AG04449 (cell line): ENCODE measurements at places on chromosomes 5 and 9.

DNA sequence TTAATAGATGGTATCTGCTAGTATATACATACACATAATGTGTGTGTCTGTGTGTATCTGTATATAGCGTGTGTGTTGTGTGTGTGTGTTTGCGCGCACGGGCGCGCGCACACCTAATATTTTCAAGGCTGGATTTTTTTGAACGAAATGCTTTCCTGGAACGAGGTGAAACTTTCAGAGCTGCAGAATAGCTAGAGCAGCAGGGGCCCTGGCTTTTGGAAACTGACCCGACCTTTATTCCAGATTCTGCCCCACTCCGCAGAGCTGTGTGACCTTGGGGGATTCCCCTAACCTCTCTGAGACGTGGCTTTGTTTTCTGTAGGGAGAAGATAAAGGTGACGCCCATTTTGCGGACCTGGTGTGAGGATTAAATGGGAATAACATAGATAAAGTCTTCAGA lies 757 bp downstream of the FXN start:
- DNase-seq: no peak

DNA sequence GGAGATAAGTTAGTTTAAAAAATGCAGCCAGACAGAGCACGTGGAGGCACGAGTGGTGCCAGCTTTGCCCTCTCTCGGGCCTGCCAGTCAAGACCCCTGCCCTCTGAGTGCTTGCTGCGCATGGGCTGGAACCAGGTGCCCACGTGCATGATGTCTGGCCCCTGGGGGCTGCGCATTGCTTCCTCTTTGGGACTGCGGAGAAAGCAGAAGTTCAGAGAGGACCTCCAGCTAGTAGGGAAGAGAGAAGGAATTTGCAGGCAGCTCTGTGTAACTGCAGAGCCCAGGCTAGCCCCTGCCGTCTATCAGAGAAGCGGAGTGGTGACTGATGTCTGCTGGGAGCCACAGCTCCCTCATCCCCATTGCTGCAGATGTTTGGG lies 9.7 kb upstream of the RNU6ATAC start:
- no peak for DNase-seq

DNA sequence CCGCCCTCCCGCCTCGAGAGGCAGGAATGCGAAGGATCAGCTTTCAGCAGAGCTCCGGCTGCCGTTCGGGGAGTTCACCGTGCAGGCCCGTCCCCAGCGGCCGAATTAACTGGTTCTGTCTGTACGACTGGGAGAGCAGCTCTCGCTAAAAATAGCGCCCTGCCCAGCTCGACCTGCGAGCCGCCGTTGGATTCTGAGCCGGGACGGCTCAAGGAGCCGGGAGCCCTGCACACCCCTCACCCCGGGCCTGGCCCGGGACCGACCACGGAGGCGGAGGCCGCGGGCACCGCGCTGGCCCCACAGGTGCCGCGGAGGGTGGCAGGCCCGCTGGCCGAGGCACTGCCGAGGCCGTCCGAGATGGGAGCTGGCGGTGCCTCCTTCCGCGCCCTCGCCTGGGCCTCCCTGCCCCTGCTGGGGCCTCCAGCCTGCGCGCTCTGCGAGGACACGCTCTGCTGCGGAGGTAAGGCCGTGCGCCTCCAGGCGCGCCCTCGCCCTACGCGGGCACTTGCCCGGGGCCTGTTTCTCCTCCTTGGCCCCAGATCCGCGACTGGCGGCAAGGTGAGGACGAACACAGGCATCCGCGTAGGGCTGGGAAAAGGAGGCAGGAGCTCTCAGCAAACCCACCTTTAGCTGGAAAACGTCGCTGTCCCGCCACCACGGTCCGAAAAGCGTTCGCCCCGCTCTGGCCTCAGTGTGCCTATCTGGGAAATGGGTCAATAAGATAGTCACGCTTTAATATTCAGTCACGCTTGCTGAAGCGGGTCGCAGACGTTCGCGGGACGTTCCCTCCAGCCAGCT lies 53.1 kb upstream of the DAB2IP start:
- peak; percentile 67 for DNase-seq

DNA sequence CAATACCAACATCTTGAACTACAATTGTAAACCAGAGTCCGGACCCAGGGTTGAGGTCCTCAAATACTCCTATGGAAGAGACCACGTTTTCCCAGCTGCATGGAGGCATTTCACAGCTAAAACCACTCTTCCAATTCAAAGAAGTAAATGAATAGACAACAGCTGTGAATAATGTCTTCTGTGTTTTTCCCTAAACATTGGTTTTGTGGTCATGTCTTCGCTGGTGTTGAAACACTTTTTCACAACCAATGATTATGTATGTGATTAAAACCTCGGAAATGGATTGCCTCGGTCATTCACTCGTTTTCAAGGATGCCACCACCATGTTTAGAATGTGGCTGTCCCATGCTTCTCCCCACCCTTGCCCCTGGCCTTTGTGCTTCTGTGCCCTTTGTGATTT lies 9.4 kb upstream of the TENT4A start:
- no peak for DNase-seq

DNA sequence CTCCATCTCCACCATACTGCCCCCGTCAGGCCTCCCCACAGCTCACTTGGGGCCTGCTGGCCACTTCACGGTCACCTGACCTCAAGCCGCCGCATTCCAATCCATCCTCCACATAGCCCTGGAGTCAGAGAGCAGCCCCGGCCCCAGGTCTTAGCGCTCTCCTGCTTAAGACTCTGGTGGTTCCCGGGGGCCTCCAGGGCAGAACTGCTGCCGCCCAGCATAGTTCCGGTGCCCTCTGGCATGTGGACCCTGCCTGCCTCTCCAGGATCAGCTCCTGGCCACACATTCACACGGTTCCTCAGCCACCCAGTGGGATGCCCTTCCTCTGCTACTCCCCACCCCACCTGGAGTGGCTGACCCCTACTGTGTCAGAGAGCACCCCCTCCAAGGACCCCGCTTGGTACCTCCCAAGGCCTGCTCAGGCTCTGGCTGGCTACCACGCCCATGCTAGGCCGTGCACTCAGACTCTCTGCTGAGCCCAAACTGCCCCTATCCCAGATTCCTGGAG lies 8.7 kb downstream of the PHYKPL start:
- no peak for DNase-seq

GRCh38 chr5:87900419-87900818 lies 368.2 kb downstream of the TMEM161B start:
- no peak for DNase-seq

- no peak for DNase-seq
These were observed 28.7 kb downstream of the GFRA3 start for GRCh38 chr5:138245717-138246116.

DNA sequence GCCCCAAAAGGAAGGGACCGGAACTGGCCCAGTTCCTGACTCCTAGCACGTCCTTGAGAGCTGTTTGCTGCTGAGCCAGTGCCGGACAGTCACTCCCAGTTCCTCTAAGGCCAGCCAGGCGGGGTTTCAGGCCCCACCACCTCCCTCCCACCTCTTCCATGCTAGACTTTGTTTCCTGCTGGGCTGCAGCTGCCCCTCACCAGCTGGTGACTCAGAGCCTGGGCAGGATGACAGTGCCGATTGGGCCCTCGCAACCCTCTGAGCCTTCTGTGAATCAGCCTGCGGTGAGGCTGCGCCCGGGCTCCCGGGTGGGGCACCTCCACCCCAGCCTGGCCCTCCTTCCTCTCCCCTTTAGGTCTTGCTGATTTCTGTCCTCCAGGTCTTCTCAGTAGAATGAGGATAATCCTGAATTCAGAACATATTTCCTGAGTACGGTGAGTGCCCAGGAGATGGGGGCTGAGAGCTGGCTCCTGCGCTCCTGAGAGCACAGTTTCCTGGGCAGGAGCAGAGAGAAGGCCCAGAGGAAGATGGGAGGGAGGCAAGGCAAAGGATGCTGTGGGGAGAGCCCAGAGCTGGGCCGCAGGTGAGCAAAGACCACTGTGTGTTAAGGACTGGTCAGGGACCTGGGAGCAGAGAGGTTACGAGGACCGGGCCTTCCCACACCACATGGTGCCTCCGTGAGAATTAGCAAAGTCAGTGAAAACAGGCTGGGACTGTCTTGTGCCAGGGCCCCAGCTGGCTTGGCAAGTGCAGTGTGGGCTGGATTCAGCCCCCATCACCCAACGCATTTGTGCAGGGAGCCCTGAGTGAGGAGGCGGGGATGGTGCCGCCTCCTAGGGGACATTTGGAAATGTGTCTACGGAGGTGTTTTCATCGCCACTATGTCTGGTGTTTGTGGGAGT lies 32.9 kb upstream of the STXBP1 start:
- DNase-seq: peak; percentile 84

DNA sequence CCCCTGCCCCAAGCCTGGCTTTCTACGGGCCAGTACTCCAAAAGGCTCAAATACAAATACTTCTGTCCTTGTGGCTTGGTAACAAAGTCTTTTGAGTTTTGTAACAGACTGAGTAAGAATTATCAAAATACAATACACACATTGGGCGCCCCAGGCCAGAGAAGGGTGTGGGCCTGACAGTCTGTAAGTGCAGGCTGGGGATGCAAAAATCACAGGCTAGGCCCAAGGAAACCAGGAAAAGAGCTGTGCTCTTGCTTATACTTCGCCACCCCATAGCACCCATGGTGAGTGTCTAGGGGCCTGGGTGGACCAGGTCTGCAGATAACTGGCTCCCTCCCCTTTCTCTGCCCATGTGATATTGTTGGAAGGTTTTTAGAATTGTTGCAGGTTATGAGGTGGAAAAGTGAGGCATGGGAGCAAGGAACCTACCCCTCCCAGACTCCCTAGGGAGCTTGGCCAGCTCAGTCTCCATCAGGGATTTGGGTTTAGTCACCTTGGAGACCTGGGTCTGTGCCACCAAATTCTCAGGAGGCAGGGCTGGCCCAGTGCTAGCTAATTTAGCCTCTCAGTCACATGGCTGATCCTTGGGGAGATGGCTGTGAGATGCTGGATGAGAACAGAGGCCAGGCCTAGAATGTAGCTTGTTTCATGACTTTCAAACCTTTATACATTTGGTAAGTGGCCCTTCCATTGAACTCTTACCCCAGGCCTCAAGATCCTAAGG lies 72.9 kb downstream of the TARS1 start:
- DNase-seq: no peak

GRCh38 chr5:170630226-170630625 lies 126.4 kb downstream of the KCNIP1 start:
- DNase-seq: no peak

- DNase-seq: peak; percentile 7
These were observed 101.6 kb downstream of the NREP start for GRCh38 chr5:111655169-111655924.

GRCh38 chr9:114888607-114889006 lies 41.8 kb downstream of the TNFSF8 start:
- DNase-seq: no peak

GRCh38 chr5:124980163-124980941 lies 233.9 kb upstream of the ZNF608 start:
- DNase-seq: no peak

GRCh38 chr5:58683567-58683966 lies 100.7 kb downstream of the RAB3C start:
- no peak for DNase-seq

- no peak for DNase-seq
These were observed 636.9 kb upstream of the TLE4 start for GRCh38 chr9:78934880-78935279.

- DNase-seq: no peak
These were observed 273.2 kb upstream of the PANK3 start for GRCh38 chr5:168852329-168852728.

- no peak for DNase-seq
These were observed 173.8 kb downstream of the PCSK1 start for GRCh38 chr5:96259151-96259772.

- no peak for DNase-seq
These were observed 27.9 kb upstream of the MGAT1 start for GRCh38 chr5:180830253-180831138.

- no peak for DNase-seq
These were observed 192.1 kb downstream of the ERCC6L2 start for GRCh38 chr9:96067600-96067999.

- DNase-seq: no peak
These were observed 124.7 kb downstream of the PAPPA start for GRCh38 chr9:116278326-116278725.

- DNase-seq: no peak
These were observed 58.2 kb downstream of the CHSY3 start for GRCh38 chr5:129962506-129962905.

- peak; percentile 37 for DNase-seq
These were observed 129.6 kb downstream of the KCNIP1 start for GRCh38 chr5:170633235-170634081.

GRCh38 chr5:1564182-1564748 lies 40.5 kb upstream of the LPCAT1 start:
- no peak for DNase-seq

- no peak for DNase-seq
These were observed 119.6 kb downstream of the SGCD start for GRCh38 chr5:156446526-156446925.

- no peak for DNase-seq
These were observed 31.1 kb upstream of the FRMD3 start for GRCh38 chr9:83569326-83569725.

- DNase-seq: no peak
These were observed 7.4 kb downstream of the SMARCA2 start for GRCh38 chr9:2022560-2022959.

DNA sequence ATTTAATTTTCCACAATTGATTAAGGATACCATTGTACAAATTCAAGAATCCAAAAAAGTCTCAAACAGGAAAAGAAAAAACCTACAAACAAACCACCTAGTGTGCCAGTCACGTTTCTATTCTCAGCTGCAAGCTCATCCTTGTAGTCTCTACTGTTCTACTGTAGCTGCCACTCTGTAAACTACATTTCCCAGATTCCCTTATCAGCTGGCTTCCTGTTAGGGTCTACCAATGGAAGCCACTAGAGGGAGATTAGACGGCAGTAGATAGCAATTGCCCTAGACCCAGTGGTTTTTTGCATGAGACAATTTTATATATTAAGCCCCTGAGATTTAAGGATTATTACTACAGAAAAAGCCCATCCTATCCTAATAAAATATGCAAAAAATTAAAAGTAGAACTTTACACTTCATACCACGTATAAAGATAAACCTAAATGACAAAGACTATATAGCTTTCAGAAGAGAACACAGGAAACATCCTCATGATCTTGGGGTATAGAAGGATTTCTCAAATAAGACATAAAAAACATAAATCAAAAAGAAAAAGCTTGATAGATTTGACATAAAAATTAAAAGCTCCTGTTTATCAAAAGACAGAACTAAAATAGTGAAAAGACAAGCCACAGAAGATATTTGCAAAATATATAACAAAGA lies 37.4 kb downstream of the P4HA2 start:
- DNase-seq: peak; percentile 17
